ENCODE measurements at places on chromosomes 11 and 22.

GRCh38 chr11:15937601-15938120, 418.7 kb downstream of the SOX6 start:
- no peak for DNase-seq

- DNase-seq = no peak
Observed at GRCh38 chr11:37177721-37178120, 579.7 kb upstream of the RAG2 start.

- no peak for DNase-seq
Observed at GRCh38 chr11:104856607-104857006, 41.7 kb downstream of the CASP12 start.

- DNase-seq = peak; percentile 11
Observed at GRCh38 chr11:29518389-29519174, 498.2 kb downstream of the KCNA4 start.

GRCh38 chr11:70910835-70911234, 341.5 kb downstream of the SHANK2 start:
- DNase-seq = no peak

DNA sequence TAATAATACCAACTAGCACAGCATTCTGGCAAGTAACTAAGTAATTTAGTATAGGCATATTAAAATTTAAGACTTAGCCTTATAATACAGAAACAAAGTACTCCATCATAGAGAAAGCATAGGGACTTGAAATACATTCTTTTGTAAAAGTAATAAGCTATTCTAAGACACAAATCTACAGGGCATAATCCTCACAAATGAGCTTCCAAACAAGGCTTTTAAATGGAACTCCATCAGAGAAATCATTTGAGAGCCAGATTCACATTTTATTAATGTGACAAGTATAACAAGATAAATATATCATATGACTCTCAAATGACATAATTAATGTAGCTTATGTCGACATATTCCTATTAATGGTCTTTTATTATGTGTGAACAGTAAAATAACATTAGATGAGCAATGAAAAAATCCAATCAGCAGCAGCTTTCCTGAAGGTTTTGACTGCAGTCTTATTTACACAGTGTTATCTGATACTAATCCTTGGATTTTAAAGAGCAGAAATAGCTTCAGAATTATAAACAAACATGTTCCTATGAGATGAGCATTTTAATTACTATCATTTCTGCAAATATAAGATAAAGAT, 241.4 kb downstream of the TTC28 start:
- DNase-seq = no peak

DNA sequence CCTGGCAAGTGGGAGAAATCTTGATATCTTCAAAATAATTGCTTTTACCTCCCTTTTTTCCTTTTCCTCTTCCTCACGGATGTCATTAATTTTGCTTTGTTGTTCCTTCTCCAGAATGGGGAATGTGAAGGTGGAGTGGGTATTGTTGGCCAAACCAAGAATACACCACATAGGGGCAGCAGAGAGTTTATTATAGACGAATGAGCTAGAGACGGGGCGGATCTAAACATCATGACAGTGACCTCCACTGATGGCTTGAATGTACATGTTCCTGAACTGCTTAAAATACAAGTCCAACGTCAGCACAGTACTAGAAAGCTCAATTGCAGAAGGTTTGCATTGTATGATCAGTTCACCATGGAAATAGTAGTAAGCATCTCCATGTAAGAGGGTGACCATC, 122.3 kb upstream of the SNX19 start:
- DNase-seq = no peak

DNA sequence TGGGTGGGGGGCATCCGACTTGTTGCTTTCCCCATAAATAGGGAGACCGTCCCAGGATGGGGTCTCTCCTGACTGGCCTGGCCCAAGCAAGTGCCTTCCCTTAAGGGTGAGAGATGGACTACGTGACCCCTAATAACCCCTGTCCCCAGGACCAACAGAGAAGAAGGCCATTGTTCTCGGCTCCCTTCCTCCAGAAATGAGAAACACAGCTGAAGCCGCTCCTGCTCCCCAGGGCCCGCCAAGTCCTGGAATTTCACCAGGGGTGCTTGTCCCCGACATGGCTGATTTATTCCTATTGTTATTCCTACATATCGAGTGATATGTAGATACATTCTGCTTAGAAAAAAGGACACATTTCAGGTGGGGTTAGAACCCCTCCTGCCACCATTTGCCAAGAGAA, 100.8 kb downstream of the TP53I11 start:
- DNase-seq = no peak

GRCh38 chr11:130455483-130456127, 7.2 kb downstream of the ADAMTS15 start:
- no peak for DNase-seq

- DNase-seq = no peak
Observed at GRCh38 chr11:130436171-130436570, 7.8 kb upstream of the ADAMTS8 start.

DNA sequence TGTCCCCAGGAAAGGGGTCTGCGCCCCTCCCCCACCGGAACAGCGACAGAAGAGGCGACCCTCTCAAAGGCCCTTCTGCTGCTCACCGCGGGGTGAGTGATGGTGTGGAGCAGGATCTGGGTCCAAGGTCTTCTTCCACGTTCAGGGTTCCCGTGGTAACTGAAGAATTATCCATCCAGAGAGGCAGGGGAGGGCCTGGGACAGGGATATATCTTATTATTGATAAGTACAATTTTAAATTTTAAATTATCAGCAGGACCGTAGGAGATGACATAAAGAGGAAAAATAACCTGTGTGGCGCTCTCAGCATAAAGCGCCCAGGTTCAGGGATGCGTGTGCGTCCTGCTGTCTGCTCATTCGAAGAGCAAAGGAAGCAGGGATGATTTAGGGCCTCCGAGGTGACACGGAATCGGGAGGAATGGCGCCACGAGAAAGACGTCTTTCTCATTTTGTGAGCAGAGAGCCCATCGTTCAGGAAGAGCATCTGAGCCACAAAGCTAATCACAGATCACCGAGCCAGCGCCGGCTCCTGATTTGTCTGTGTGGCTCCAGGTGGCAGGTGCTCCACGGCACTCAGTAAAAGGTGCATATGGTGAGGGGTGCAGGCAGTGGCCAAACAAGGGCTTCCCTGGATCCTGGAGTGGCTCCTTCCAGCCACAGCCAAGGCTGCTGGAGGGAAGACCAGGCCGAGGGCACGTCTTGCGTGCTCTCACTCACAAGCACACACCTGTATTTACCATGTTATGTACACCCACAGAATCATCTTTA, 19.3 kb downstream of the KRTAP5-5 start:
- DNase-seq = no peak

- no peak for DNase-seq
Observed at GRCh38 chr11:5196731-5197130, 3.8 kb downstream of the OR51V1 start.

- DNase-seq = peak; percentile 86
Observed at GRCh38 chr11:34357701-34358257, at the start of gene ABTB2. ABTB2 (minus strand) TSS chr11:34358010.

DNA sequence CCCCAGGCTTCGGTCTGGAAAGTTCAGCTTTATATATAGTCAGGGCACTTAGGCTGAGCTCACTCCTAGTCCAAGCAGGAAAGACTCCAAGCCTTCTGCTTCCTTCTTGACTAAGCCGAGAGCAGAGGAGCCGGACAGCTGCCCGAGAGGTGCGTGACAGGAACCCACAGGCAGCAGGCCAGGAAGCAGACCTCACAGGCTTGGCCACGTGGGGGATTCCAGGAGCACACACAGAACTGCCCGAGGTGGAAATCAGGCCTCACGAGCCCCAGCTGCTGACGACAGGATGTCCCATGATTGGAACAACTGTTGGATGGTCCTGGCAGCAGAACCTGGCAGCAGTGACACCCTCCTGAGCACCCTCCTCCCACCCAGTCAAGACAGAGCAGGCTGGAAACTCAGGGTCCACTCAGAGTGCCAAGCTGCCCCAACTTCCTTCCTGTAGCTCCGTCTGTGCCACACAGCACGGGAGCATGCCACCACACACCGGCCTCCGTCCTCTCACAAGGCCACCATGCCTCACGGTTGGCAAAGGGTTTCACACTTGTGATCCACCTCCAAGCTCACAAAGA, 5.4 kb downstream of the PLA2G6 start:
- no peak for DNase-seq

DNA sequence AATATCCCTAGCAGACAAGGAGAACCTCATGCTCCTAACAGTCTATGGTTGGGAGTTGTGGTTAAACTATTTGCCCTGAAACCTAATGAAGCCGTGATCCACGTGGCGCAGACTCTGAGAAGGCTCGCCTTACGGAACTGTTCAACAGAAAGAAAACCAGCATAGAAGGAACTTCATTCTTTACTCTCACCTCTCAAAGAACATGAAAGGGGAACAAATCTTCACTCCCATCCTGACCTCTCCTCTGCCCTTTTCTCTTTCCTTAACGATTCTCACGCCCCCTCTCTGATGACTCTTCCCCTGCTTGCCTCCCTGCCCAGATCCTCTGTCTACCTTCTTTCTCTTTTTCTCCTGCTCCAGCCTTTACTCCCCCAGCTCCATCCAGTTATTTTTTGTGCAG, 54.2 kb downstream of the IRAG1 start:
- no peak for DNase-seq

- DNase-seq = no peak
Observed at GRCh38 chr11:19912958-19913892, 200.6 kb downstream of the NAV2 start.

DNA sequence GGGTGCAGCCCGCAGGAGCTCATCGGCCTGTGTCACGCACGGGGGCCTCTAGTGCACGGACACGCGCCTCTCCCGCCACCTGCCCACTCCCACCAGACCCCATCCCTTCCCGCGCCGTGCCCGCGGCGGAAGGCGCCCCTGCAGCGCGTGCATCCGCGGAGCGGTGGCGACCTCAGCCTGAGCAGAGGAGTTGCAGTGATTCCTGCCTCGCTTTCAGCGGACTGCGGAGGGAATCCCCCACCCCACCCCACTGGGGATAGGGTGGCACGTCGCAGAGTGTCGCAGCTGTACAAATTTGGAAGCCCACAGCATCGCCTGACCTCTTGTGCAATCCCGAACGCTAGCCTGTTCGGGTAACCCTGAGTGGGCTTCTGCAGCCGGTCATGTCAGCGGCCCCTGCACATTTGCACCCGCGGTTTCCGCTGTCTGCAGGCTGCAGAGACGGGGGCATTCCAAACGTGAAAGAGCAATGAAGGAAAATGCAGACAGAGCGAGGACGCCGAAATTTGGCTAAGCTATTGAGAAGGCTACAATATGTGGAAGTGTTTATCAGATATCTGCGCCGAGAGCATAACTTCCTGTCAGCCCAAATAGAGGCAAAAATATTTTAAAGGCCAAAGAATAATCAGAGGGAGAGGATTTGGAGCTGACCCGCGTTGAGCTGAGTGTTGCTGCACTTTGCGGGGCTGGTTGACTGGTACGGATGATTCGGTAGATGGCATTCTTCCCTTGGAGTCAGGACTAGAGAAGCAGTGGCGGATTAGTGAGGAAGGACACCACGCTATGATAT, 617 bp upstream of the ARHGAP20 start:
- no peak for DNase-seq

GRCh38 chr11:59668188-59668949, 468 bp downstream of the PATL1 start:
- DNase-seq = no peak

DNA sequence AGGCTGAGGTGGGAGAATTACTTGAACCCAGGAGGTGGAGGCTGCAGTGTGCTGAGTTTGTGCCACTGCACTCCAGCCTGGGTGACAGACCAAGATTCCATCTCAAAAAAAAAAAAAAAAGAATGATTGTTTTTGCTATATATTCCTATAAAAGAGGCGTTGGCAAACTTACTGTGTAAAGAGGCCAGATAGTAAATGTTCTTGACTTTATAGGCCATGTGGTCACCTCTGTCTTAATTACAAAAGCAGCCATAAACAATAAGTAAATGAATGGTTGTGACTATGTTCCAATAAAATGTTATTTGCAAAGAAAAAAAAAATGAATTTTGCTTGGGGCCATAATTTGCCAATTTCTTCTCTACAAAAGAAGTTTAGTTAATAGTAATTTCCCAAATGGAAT, 12.3 kb downstream of the ATM start:
- no peak for DNase-seq

GRCh38 chr11:96179905-96180304, 163.1 kb downstream of the MAML2 start:
- DNase-seq = no peak

DNA sequence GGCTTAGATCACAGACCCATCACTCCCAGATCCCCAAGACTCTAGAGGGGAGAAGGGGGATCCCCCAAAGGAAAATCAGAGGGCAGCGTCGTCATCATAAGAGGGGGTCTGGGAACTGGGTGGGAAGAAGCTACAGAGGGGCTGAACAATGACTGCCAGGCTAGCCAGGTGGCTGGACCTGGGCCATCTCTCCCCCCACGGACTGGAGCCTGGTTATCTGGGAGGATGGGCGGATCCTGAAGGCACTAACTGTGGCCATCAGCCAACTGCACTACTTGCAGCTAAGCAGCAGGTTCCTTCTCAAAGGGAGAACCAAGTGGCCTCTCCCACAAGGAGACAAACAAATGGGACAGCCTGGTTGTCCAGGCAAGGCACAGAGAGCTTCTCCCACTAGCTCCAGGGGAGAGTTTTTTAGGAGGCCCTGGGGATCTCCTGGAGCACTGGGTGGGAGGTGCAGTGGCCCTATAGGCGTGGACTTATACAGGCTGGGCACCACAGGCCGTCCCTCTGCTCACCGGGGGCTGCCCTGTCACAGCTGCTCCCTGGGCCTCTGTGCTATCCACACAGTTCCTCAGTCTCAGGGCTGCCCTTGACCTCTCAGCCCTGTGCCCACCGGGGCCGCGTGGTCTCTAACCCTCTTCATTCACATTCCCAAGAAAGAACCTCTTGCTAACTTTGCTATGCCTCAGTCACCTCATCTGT, 15.4 kb downstream of the P2RY6 start:
- no peak for DNase-seq

GRCh38 chr22:48654492-48654891, 1173.2 kb downstream of the BRD1 start:
- no peak for DNase-seq

GRCh38 chr11:17408641-17409040, 20.2 kb upstream of the KCNJ11 start:
- no peak for DNase-seq

DNA sequence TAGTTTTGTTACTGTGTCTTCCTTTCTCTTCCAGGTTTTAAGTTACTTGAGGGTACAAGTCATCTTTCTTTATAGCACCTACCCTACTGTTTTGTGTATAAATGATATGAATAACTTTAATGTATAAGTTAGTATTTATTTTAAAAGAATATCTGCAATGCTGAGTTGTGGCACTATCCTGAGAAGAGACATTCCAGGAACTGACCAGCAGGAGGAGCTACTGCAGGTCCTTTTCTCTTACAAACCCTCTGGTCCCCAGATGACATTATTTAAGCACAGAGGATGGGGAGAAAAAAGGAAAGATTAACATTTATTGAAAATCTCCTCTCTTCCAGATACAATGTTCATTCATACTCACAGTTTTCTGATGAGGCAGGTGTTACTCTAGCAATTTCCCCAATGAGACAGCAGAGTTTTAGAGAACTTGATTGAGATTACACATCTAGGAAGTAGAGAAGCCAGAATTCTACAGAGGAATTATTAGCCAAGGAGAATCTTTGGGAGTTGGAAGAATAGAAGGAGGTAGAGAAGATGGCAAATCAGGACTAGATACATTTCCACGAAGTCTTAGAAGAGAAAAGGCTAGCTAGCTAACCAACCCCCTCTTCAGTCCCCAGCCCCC, 541.2 kb upstream of the API5 start:
- DNase-seq = peak; percentile 29

Measured in iPS DF 6.9 (cell line).